ENCODE measurements at places on chromosomes 5 and 9.

- H3K4me3 ChIP-seq, result no peak overlapping the region
- no peak overlapping the region for H3K27ac ChIP-seq
- no peak for DNase-seq
- no peaks in the 10 kb centered on the region for H3K27me3 ChIP-seq
- no peaks in the 10 kb centered on the region for H3K4me1 ChIP-seq
Measured at GRCh38 chr5:90135779-90136378, 273.7 kb downstream of the CETN3 start.

DNA sequence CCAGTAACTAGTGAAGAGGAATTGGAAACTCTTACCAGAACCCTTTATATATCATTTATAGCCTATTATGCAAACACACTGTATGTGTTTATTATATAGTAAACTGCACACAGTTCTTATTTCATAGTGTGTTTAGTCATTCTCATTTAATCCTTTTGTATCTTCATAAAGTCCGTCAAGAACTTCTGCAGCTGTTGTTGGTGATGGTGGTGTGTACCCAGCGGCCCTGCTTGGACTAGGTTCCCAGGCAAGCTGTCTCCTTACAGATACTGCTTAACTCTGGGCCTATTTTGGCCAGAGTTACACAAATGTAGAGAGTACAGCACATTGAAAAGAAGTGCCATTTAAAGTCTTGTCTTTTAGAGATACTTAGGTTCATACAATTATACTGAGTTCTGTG lies 231.9 kb downstream of the NDUFS4 start:
- no peaks in the 10 kb centered on the region for H3K36me3 ChIP-seq
- H3K4me3 ChIP-seq, result no peak overlapping the region
- no peak overlapping the region for H3K27ac ChIP-seq
- H3K27me3 ChIP-seq, result no peaks in the 10 kb centered on the region

DNA sequence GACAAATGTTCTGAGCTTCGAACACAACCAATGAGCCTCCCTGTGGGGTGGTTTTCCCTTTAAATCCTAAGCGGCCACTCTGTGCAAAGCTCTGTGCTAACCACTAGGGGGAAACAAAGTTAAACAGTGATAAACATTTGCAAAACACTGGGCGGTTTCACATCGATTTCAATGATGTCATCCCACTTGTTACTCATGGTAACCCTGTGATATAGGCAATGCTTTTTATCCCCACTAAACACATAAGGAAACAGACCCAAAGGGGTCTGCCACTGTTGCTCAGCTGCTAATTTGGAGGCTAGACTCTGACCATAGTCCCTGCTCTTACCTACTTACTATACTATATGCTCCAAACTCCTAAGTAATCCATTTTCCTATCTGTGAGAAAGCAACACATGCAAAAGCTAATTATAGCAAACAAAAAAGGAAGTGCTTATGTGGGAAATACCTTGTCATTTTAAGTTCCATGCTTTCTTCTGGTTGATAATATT lies 57.3 kb downstream of the PTPN3 start:
- no peak overlapping the region for H3K27ac ChIP-seq
- no peak for DNase-seq
- H3K4me3 ChIP-seq, result no peak overlapping the region
- H3K4me1 ChIP-seq, result no peaks in the 10 kb centered on the region
- H3K27me3 ChIP-seq, result no peaks in the 10 kb centered on the region
- H3K36me3 ChIP-seq, result no peaks in the 10 kb centered on the region

- no peak for DNase-seq
- peaks cover 2% of the 10 kb centered on the region for H3K27me3 ChIP-seq
- H3K27ac ChIP-seq, result no peak overlapping the region
- H3K4me1 ChIP-seq, result peaks cover 4% of the 10 kb centered on the region
Measured at GRCh38 chr5:122081541-122081940, 3.5 kb upstream of the LOX start.

- H3K27ac ChIP-seq, result no peak overlapping the region
- DNase-seq, result no peak
- H3K4me3 ChIP-seq, result no peak overlapping the region
- H3K27me3 ChIP-seq, result no peaks in the 10 kb centered on the region
Measured at GRCh38 chr5:38710627-38711026, 135.2 kb upstream of the OSMR start.

DNA sequence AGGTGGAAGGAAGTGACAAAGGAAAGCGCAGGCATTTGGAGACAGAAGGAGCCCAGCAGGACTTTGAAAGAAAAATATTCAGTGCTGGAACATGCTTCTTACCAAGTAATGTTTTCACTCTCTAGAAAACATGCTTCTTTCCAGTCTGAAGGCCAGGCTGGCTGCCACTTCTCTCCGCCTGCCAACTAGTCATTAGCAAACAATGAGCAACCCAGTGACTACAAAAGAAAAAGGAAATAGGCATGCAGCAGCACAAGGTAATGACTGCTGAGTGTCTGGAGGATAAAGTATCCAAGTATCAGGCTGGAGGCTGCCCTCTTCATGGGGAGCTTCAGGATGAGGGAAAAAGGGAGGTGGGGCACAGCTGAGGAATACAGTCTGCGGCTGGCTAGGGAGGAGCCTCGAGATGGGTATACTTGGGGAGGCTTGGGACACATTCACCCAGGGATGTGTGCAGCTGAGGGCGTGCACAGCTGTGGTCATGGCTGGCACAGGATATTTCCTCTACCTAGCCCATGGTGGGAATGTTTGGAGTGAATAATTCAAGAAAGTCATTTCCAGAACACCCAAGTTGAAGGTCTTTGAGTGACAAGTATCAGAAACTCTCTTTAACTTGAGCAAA lies 161.5 kb upstream of the KIF2A start:
- no peak for DNase-seq
- H3K4me3 ChIP-seq, result no peak overlapping the region
- no peaks in the 10 kb centered on the region for H3K36me3 ChIP-seq
- no peaks in the 10 kb centered on the region for H3K4me1 ChIP-seq
- no peak overlapping the region for H3K27ac ChIP-seq

DNA sequence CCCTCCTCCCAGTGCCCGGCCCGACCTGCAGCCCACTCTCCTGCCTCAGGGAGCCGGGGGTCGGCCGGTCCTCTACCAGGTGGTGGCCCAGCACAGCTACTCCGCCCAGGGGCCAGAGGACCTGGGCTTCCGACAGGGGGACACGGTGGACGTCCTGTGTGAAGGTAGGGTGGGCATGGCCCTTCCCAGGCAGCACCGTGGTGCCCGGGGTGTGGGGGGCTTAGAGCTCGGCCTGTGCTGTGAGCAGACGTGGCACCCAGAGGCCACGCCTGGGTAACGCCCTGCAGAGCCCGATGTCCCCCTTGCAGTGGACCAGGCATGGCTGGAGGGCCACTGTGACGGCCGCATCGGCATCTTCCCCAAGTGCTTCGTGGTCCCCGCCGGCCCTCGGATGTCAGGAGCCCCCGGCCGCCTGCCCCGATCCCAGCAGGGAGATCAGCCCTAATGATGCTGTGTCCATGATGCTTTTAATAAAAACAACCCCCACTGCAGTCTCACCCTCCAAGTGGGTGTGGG lies 7.2 kb downstream of the ENTPD8 start:
- no peaks in the 10 kb centered on the region for H3K4me1 ChIP-seq
- no peaks in the 10 kb centered on the region for H3K36me3 ChIP-seq
- no peaks in the 10 kb centered on the region for H3K27me3 ChIP-seq
- no peak for DNase-seq

DNA sequence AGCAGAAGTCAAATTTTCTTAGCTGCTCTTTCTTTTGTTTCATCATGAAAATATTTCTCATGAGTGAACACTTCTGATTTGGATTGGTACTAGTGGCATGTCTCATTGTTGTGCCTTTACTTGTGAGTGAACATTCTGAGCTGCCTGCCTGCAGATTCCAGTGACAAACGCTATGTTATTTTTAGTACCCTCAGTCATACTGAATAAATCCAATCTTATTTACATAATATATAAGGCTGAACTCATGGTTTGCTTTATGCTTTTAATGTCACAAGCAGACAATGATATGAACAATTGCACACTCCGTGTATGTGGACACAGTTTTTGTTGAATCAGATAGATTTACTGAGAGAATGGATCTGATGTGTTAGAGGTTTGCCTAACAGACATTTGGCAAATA lies 67.8 kb downstream of the ACTBL2 start:
- H3K36me3 ChIP-seq, result no peaks in the 10 kb centered on the region
- H3K4me3 ChIP-seq, result no peak overlapping the region
- no peak overlapping the region for H3K27ac ChIP-seq
- H3K4me1 ChIP-seq, result no peaks in the 10 kb centered on the region
- no peak for DNase-seq

GRCh38 chr5:148179234-148179824 lies 11.0 kb downstream of the SPINK14 start:
- no peak overlapping the region for H3K4me3 ChIP-seq
- H3K36me3 ChIP-seq, result no peaks in the 10 kb centered on the region
- H3K27me3 ChIP-seq, result no peaks in the 10 kb centered on the region
- no peak for DNase-seq

- no peak overlapping the region for H3K27ac ChIP-seq
- H3K36me3 ChIP-seq, result no peaks in the 10 kb centered on the region
- DNase-seq, result no peak
- no peak overlapping the region for H3K4me3 ChIP-seq
Measured at GRCh38 chr5:78755822-78756429, 107.4 kb upstream of the LHFPL2 start.

Measured in CD8-positive, alpha-beta memory T cell (primary cell).